ENCODE measurements at places on chromosomes 16 and 17.
A peak's percentile ranks its signal among the peaks of the same experiment; 100 is the strongest.

GRCh38 chr17:1078831-1079561, 82.1 kb downstream of the TIMM22 start:
- DNase-seq: no peak

DNA sequence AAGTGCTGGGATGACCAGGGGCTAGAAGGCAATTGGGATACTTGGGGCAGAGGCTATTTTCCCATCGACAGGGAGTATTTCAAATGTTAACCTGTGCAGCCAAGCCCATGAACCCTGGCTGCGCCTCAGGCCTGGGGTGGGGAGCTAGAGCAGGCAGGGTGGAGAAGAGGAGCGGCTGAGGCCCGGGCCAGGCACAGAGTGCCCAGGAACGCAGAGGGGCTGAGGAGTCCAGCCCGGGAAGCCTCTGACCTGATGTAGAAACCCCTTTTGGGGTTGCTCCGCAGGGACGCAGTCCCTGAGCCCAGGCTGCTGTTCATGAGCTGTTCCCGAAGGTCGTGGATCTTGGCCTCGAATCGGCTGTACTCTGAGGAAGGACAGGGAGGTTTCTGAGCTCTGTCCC, 16.8 kb upstream of the ASGR1 start:
- no peak for DNase-seq

- DNase-seq: no peak
Observed at GRCh38 chr16:89320782-89321501, 103.4 kb downstream of the ZNF778 start.

DNA sequence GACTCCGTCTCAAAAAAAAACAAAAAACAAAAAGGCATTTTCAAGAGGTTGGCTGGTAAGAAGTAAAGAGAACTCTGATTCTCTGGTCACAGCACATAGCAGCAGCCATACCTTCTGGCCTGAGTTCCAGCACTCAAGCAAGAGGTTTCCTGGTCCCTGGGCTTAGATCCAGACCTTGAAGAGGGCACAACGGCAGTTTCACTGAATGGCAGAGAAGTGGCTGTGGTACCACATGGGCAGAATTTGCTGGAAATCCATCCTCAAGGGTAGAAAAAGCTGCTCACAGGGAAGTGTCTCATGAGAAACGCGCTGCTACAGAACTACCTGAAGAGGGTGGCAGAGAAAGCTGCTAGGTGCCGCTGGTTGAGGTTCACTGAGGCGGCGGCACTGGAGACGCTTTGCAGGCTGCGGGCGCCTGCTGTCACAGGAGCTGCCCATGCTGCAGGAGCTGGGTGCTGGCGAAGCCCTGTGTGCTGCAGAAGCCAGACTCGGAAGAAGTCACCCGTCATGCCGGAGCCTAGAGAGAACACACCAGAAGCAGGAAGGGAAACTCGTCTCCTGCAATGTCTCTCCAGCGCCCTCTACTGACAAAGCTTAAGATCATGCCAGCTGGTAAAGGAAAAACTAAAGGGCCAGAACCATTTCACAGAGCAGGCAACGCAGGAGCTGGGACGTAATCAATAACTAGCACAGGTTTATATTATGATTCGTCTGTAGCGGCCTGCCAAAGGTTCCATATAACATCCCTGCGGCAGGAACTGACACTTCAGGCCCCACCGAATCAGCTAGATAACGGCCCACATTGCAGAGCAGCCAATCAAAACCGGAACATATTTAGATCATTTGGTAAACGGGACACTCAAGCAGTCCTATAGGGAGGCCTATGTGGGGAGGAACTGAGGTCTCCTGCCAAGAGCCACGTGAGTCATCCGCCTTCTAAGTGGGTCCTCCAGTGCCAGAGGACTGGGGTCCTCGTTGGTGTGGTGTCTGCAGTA, 5.4 kb upstream of the ZNF213 start:
- DNase-seq: peak; percentile 94

DNA sequence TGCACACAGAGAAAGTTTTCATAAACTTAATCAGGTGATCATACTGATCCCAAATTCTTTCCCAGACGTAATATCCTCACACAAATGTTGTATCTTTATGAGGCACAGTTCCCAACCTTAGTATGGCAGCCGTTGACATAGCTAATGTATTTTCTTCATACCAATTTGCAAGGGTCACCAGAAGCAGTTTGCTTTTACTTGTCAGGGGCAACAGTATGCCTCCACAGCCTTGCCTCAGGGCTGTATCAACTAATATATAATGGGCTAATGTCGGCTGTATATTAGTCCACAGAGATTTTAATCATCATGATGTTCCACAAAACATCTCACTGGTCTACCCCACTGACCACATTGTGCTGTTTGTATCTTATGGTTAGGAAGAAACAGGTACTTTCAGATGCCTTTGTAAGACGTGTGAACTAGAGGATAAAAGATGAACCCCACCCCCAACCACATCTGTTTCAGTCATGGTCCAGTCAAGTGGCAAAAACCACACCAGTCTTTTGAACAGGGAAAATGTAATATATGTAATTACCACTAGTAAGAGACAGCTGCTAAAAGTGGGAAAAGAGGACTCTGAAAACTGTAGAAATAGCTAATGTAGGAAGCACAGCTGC, 55.2 kb downstream of the GAN start:
- DNase-seq: no peak

DNA sequence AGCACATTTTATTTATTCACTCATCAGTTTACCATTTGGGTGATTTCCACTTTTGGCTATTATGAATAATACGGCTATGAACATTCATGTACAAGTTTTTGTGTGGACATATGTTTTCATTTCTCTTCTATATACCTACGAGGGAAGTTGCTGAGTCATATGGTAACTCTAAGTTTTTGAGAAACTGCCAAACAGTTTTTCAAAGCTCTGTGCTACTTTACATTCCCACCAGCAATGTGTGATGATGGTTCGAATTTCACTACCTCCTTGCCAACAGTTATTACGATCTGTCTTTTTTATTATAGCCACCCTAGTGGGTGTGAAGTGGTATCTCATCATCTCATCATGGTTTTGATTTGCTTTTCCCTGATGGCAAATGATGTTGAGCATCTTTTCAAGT, 63.7 kb upstream of the MRTFB start:
- DNase-seq: peak; percentile 11

DNA sequence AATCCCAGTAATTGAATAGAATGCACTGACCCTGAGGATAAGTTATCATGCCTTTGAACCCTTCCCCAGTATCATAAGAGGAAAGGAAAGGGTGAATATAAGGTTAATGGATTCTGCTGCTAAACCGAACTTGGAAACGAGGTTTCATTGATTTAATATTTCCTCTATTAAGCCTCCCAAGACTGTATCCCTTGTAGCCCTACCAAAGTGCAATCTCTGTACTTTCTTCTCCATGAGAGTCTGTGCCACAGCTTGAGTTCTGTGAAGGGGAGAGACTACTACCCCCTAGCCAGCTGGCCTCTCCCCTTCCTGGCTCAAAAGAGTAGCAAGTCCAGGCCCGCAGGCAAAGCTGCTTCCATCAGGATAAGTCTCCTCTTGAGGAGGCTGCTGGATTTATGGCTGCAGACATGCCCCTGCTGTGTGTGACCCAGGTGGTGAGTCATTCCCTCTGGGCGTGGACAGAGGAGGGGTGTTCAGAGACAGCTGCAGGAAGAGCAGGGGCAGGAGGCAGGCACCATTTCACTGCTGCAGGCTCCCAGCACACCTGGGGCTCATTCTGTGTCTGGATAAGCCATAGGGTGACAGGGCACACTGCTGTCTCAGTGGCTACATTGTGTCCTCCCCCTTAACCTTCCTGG, 58.4 kb downstream of the TOM1L2 start:
- DNase-seq: no peak

- no peak for DNase-seq
Observed at GRCh38 chr17:53472586-53472985, 350.1 kb upstream of the KIF2B start.

DNA sequence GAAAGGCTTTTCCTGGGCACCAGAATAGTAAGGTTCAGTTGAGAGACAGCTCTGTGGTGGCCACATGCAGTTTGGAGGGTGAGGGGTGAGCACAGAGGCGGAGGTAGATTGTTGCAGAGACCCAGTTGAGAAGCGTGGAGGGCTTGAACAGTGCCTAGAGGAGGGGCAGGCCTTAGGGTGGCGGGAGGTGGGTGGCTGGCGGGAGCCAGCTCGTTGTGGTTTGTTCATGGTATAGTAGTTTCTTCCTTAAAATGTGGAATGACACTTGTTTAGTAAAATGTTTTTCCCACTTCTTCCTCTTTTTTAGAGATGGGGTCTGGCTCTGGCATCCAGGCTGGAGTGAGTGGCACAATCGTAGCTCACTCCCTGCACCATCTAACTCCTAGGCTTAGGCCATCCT, 14.2 kb downstream of the USP10 start:
- DNase-seq: no peak

DNA sequence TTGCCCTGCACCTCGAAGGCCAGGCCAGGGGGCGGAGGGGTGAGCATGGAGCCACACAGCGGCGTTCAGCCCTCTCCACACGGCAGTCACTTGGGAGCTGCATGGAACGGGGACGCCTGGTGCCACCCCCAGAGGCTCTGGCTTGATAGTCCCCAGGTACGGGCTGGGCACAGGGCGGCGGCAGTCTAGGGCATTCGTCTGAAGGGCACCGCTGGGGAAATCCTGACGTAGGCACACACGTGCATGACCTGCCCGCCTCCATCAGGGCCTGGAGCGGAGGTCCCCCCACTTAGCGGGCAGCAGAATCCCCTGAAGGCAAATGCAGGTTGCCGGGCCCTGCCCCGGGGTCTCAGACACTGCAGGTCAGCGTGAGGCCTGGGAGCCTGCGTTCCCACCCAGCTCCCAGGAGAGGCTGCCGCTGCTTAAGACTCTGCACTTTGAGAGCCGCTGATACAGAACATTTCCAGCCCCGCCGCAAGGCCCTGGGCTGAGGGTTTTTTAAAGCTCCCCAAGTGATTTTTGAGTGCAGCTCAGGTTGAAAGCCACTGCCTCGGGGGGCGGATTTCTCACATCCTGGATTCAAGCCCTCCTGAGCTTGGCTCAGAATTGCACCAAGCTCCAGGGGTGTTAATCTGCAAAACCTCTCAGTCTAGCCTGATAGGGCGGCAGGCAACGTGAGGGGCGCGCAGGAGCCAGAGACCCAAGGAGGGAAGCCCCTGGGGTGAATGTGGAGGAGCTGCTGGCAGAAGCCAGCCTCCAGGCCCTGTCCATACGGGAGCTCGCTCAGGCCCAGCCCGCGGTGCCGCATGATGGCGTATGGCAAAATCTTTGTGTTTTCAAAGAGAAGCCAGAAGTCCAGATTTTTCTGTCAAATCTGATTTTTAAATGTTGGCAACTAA, 182.3 kb upstream of the GSE1 start:
- no peak for DNase-seq

Measured in NAMALWA (cell line).